ENCODE measurements at places on chromosomes 1 and 21.

GRCh38 chr1:32988665-32989064, 24.1 kb upstream of the RNF19B start:
- no peak for DNase-seq

DNA sequence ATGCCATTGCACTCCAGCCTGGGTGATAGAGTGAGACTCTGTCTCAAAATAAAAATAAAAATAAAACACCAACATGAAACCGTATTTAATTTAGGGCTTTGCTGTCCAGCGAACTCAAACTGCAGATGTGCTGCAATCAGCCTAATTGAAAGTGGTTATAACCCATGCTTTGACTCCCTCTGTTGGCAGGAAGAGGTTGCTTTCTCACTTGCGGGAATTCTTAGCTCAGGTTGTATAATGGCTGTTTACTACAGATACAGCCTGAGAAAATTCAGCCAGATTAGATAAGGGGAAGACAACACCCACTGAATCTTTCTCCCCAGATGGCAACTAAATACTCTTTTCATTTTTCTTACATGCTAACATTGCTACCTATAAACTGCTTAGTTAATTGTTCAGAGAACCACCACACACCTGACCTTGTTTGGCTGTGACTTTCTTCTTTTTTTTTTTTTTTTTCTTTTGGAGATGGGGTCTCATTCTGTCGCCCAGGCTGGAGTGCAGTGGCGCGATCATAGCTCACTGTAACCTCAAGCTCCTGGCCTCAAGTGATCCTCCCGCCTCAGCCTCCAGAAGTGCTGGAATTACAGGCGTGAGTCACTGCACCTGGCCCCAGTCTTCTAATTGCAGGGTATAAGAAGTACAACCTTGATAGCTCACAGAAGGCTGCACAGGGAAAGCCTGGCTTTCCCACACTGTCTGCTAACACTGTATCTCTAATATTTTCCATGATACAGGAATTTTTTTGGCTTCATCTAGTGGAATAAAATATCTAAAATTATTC, 34.6 kb downstream of the DNTTIP2 start:
- DNase-seq, result peak; percentile 5

GRCh38 chr1:54070171-54070837, 16.9 kb downstream of the TCEANC2 start:
- DNase-seq, result no peak

GRCh38 chr1:232962761-232963745, 12.6 kb downstream of the NTPCR start:
- no peak for DNase-seq

GRCh38 chr1:47650611-47651010, 212.8 kb downstream of the FOXD2 start:
- no peak for DNase-seq

DNA sequence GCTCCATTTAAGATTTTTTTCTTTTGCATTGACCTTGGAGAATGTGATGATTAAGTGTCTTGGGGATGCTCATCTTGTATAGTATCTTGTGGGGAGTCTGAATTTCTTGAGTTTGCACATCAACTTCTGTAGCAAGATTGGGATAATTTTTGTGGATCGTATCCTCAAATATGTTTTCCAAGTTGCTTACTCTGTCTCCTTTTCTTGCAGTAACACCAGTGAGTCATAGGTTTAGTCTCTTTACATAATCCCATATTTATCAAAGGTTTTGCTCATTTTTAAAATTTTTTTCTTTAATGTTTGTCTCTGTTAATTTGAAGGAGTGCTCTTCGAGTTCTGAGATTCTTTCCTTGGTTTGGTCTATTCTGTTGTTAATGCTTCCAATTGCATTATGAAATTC, 41.7 kb upstream of the ANGPTL1 start:
- no peak for DNase-seq

- no peak for DNase-seq
These were observed 60.6 kb downstream of the SDCCAG8 start for GRCh38 chr1:243316366-243316989.

DNA sequence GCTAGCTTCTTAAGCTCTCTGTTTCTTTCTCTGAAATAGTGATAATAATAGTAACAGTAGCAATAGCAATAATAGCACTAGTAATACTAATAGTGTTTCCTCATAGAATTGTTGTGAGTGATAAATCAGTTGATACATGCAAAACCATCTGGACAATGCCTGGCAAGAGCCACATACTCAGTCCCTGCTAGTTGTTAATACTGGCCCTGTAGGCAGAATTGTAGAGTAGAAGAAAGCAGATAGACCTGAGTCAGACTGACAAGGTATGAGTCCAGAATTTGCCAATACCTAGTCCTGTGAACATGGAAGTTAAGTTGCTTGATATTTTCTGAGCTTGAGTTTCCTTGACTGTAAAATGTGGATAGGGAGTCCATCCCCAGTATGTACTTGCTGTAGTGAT, 171.9 kb downstream of the C1orf21 start:
- DNase-seq, result no peak

DNA sequence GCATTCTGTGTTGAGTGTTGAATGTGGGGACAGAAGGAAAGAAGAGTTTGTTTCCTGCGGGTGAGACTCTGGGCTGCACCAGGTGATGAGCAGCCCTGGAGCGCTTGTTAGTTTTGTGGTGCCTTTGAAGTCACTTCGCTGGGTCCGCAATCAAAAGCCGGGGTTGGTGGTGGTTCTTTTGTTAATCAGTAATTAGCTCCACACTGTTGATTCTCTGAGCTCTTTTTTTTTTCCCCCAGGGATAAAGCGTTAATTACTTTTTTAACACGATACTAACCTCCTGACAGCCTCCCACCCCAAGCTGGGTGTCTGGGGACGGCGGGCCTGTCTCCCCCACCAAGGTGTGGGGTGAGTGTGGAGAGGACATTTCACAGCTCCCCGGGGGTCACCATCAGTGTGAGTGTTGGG, 56.6 kb downstream of the AGPAT3 start:
- peak; percentile 12 for DNase-seq

GRCh38 chr1:32239790-32240139, 7.3 kb upstream of the FAM167B start:
- no peak for DNase-seq

GRCh38 chr1:6762060-6762459, 23.2 kb upstream of the CAMTA1 start:
- DNase-seq, result no peak

- no peak for DNase-seq
These were observed 207.9 kb upstream of the DMRTA2 start for GRCh38 chr1:50631161-50631560.

DNA sequence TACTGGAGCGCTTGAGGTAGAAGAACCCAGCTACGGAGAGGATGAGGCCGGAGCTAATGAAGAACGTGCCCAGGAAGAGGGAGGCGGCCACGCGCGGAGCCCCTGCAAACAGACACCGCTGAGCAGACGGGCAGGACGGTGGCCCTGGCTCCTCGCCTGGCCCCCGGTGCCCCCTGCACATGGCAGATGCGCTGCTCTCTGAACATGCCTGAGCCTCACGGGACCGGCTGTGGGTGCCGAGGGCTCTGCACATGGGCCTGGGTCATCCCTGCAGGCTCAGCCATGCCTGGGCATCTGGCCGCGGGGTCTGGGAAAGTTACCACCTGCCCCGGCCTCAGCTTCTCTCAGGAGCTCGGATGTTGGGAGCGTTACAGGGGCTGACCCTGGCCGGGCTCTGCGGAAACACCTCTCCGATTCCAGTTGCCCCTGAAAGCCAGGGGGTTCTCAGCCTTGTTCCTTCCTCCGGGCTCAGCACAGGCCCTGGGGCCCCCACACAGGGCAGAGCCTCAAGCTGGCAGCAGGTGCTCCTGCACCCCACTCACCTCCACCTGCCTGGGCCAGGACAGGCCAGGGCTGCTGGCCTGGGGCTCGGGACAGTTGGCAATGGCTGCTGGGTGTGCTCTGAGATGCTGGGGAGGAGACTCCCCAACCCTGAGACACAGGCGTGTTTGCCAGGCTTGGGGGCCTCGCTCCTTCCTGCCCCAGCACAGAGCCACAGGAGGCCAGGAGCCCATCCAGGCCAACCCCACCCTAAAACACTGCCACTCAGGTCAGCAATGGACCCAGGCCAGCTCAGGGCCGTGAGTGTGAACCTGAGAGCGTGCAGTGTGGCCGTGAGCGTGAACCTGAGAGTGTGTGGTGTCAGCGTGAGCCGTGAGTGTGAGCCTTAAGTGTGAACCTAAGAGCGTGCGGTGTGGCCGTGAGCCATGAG, 12.1 kb upstream of the RNF223 start:
- no peak for DNase-seq

- peak; percentile 38 for DNase-seq
These were observed at the start of gene ECE1 for GRCh38 chr1:21289700-21290545. Gene ECE1 (minus strand): TSS chr1:21290463. CDS start chr1:21290414, 49 bp downstream.

DNA sequence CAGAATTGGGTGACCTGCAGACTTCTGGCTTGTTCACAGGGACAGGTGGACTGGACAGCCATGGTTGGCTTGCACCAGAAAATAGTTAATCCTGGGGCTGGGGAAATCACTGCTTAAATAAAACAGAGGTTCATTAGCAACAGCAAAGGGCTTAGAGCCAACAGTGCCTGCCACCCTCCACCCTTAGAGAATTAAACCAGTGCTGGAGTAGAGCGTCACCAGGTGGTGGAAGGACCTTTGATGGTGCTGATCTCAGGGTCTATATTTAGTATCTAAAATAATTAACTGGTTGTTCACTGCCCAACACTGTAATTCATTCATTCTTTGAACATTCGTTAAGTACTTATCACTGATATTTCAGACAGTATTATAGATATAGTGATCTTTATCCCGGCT, 34.7 kb upstream of the PDE9A start:
- no peak for DNase-seq

GRCh38 chr1:61270761-61271411, 188.5 kb downstream of the NFIA start:
- DNase-seq, result no peak

DNA sequence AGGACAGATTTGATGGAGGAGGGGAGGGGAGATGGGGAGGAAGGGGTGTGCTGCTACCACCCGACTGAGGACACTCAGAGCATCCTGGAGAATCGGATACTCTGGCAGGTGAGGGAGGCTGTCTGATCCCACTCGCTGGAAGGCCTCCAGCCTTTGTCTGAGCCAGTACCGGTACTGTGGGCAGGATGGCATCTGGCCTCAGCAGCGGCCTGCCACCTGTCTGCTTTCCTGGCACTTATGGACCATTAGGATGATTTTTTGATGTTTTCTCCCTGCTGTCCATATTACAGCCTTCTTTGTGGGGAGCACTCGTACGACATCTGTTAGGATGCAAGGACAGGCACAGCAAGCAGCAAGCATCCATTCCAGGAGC, 11.5 kb downstream of the ATP2B4 start:
- no peak for DNase-seq

DNA sequence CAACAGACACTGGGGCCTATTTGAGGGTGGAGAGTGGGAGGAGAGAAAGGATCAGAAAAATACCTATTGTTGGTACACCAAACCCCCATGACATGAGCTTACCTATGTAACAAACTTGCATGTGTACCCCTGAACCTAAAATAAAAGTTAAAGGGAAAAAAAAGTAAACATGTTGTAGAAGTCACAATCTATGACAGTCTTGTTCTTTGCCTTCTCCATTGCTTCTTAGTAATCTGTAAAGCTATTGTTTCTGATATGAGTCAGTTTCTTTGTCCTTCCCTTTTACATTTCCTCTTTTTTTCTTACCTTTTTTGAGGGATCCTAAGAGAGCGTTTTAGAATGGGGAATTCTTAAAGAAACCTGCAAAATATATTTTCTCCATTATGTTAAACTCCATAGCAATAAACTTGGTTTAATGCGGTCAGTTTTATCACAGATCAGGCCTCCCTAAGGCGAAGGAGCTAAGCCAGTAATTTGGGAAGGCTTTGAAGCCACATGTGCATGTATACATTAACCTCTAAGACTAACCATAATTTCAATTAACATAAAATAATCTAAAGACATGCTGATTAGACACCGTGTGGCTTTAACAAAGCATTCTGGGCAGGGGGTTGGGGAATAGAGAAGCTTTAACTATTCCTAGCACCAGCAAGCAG, 77.8 kb upstream of the C1orf105 start:
- DNase-seq, result no peak

- no peak for DNase-seq
These were observed 11.4 kb upstream of the PRPF3 start for GRCh38 chr1:150309758-150310508.

DNA sequence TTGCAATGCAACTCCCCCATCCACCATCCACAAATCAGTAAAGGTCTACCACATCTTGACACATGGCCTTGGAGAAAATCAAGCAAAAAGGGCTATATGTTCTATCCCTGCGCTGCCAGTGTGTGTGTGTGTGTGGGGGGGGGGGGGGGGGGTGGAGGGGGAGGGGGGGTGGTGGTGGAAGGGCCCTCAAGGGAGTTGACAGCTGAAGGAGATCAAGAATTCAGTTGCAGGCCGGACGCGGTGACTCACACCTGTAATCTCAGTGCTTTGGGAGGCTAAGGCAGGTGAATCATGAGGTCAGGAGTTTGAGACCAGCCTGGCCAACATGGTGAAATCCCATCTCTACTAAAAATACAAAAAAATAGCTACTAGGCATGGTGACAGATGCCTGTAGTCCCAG, 37.6 kb upstream of the CLIC4 start:
- no peak for DNase-seq

DNA sequence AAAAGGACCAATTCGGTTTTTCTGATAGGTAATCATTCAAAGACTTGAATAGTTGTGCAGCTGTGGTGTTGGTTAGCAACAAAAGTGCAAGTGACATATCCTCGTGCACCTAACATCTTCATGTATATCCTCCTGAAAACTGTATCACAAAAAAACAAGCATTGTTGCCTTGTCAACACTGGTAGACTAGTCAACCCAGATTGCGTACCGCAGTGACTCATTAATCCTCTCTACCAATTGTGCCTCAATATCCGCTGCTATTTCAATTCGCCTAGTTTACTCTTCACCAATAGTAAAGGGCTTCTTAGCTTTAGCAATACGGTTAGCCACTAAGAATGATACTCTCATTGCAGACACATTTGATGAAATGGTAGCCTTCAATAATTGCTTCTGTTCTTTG, 3.5 kb downstream of the HHAT start:
- DNase-seq, result no peak

DNA sequence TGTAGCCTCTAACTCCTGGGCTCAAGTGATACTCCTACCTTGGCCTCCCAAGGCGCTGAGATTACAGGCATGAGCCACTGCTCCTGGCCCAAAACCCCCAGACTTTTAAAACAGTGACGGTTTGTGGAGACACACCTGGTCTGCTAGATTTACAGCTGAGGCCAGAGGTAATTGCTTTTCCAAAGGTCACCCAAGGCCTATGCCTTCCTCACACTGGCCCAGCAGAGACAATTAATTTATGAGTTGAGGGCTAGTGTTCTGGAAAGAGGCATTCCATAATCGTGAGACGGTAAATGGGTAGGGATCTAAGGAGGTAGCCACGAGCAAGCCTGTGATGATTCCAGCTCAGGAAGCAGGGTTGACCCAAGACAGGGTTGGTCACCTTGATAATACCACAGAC, 12.4 kb upstream of the PARP1 start:
- no peak for DNase-seq

DNA sequence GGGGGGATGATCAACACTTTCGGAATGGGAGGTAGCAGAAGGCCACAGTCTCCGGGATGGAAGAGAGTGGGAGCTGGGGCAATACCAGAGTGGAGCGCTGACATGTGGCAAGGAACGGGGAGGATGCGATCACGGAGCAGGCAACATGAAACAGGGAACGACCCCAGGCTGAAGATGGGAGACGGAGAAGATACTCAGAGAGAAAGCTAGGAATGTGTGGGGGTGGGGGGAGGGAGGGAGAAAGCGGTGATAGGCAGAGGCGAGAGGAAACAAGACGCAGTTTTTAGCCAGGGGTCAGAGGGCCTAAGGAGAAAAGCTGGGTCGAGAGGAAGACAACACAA, 577 bp downstream of the RAB3GAP2 start:
- DNase-seq, result no peak

- no peak for DNase-seq
These were observed 87.5 kb downstream of the COP1 start for GRCh38 chr1:176119549-176119948.

All from activated gamma-delta T cell treated with anti-CD3 and anti-CD28 coated beads, Interleukin-2, amount 50 U/mL, for 16 hours (primary cell).